Caco-2 (cell line): ENCODE measurements at places on chromosomes 6 and 20.

DNA sequence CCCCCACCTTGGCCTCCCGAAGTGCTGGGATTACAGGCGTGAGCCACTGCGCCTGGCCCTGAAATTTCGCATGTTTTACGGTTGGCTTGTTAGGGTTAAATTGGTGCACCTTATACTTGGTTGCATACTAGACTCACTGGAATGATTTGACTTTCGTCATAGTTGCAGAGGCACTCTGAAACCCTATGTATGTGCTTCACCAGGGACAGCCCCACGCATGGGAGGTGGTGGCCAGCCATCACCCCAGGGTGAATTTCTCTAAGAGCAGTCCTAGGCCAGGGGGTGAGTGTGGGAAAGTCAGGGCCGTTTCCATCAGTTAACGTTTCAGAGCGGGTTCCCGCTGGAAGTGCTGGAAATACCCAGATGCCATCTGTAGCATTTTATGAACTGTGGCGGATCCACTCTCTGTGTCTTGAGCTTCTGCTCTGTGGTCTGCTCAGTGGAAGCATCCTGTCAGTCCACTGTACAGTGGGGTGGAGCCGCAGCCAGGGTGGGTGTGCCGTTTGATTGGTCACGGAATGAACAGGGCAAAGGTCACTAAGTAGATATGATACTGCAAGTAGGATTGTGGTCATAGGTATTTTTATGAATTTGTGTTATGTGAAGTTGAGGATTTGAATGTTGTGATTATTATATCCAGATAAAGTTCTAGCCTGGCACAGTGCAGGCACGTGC is 13.2 kb downstream of the DNAJC5 start:
- DNase-seq, result peak; percentile 88

- no peak for DNase-seq
These were observed 12.9 kb downstream of the SGK2 start for GRCh38 chr20:43571771-43572170.

DNA sequence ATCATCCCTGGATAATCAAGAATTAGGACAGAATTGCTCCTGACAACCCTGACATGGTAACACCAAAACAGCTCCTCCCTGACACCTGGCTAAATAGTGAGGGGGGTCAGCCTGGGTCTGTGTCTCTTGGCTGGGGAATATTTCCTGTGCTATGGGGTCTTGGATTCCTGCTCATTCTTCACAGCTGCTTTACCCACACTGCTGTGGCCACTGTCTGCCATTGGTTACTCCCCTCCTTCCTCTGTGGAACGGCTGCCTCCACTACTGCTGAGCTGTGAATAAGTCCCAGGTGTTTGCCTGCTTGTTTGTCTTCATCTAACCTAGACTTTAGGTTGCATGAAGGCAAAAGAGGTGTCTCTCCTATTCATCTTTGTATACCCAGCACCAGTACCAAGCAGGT is 33.9 kb upstream of the TXLNB start:
- no peak for DNase-seq

- peak; percentile 69 for DNase-seq
These were observed 104.9 kb downstream of the SNX5 start for GRCh38 chr20:17863577-17864292.

- DNase-seq, result no peak
These were observed 115.7 kb downstream of the OGFRL1 start for GRCh38 chr6:71404145-71404966.

- no peak for DNase-seq
These were observed 637.1 kb downstream of the UTRN start for GRCh38 chr6:144922120-144922722.

DNA sequence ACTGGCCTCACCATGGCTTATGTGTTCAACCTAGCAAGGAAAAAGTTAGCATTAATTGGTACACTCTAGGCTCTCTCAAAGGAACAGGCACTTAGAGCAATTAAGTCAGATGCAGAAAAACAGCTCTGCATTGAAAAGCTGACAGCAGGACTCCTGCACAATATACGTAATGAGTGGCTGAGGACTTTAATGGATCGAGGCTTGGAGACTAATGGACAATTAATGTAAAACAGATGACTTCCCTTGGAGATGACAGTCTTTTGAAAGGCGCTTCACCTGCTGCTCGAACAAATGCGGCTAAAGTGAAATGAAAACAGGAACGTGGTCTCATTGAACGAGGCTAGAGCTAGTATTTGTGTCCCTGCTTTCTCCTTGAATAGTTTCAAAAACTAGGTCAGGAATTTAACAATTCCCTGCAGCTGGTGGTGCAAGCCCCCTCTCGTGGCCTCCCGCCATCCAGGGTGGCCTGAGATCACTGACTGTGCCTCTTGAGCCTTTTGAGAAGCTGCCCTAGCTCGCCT is 137.1 kb downstream of the ELOVL4 start:
- no peak for DNase-seq

DNA sequence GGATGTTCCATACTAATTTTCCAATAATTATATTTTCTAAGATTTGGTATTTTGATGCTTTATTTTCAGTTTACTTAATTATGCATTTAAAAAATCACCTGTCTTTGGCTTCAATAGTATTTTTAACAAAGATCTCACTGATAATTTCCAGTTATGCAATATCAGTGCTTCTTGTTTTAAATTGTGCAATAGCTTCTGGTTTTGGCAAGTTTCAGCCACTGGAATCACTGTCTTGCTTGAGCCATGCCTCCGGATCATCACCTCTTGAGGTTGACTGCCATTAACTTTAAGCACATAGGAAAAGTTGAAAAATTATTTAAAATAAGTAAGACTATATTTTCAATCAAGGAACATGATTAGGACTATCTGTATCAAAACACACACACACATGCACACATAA is 1242.1 kb downstream of the HACE1 start:
- DNase-seq, result no peak

- no peak for DNase-seq
These were observed 5.3 kb upstream of the SERPINB6 start for GRCh38 chr6:2976571-2977085.

DNA sequence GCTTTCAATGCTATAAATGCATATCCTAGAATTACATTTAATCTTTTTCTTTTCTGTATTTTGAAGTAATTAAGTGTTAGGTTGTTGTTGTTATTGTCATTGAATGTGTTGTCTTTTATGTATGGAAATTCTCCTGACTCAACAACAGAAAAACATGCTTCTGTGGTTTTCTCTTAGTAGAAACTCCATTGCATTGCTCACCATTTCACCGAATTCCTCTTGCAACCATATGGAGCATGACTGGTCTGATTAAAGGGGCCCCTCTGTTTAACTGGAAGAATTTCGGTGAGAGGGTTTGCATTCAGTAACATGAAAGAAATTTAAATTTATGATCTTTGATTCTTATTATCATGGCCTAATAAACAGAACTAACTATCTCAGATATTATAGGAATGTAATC is 454.3 kb upstream of the JARID2 start:
- DNase-seq, result no peak

- DNase-seq, result no peak
These were observed 89.0 kb downstream of the NDUFAF5 start for GRCh38 chr20:13873831-13874230.

DNA sequence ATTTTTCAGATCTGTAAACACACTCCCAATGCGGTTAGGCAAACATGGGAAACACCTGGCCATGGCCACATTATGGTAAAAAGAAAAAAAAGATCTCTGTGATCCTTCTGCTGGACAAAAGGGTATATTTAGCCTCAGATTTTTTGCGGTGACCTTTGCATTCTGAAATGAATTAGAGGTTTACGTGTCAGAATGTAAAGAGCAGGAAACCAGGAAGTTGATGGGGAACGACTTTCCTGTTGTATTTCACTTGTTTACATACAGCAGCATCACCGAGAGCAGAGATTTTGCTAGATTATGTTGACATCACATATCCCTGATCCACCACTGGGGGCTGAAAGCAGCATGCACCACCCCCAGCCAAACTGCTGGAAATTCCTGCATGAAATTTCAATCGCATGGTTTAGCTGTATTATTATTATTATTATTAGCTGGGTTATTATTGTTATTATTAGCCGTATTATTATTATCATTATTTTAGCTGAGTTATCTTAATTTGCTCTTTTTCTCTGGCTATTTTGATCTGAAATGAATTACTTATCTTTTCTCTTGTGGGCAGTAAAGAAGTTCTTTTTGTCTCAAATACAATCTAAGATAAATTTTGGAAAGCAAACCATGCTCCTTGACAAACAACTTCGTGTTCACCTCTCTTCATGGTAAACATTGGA is 189.4 kb downstream of the ZFP64 start:
- peak; percentile 59 for DNase-seq

DNA sequence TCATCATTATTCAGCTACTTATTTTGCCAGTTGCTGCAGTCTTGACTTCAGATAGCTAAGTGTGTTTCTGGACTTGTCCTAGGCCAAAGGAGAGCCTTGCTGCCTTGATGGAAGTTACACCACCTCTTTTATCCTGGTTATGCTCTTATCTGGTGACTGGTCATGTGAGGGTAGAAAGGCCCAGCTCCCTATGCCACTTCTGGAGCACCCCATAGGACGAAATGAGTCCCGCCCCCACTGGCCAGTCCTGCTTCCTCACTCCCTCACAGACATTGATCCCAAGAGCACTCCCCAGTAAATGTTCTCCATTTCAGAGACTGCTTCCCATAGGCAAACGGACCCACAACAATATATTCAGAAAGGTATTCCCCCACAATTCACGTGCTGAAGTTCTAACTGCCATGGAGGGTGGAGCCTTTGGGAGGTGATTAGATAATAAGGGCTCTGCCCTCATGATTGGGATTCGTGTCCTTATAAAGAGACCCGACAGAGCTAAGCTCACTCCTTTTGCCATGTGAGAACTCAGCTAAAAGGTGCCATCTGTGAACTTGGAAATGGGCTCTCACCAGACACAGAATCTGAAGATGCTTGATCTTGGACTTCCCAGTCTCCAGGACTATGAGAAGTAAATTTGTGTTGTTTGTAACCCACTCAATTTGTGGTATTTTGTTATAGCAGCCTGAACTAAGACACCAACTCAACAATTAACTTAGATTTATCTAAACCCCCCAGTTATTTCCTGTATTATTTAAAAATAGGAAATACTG is 21.5 kb upstream of the ELOVL2 start:
- DNase-seq, result no peak

DNA sequence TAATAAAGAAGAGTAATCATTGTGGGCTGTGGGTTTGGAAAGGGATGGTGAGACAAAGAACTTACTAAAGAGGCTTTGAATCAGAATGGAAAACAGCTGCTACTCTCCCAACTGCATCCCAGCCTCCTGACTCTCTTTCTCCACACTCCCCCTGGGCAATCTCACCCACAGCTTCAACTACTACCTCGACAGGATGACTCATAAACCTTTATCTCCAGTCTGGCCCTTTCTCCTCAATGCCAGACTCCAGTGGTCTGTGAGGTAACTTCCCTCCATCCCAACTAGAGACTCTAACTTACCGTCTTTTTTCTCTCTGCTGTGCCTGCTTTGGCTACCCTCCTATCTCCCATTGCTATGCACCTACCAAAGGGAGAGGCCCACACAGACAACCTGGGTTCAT is 135.3 kb upstream of the RREB1 start:
- no peak for DNase-seq

GRCh38 chr6:164011321-164011720 is 596.8 kb downstream of the QKI start:
- no peak for DNase-seq

DNA sequence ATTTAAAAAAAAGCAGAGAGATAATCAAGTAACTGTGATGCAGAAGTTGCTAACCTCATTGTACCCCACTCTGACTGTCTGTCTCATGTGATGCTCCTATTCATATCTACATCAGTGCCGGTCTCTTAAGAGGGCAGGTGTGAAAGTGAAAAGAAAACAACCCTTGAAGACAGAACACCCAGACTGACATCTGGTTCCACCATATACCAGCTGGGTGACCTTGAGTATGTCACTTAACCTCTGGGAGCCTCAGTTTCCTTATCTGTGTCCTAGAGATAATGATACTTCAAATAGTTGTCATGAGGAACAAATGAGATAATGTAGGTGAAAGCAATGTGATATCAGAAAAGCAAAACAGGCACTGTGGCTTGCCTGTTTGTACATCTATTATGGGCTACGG is 426.8 kb upstream of the SOX4 start:
- DNase-seq, result no peak

GRCh38 chr6:121105461-121105860 is 228.8 kb downstream of the TBC1D32 start:
- DNase-seq, result no peak

DNA sequence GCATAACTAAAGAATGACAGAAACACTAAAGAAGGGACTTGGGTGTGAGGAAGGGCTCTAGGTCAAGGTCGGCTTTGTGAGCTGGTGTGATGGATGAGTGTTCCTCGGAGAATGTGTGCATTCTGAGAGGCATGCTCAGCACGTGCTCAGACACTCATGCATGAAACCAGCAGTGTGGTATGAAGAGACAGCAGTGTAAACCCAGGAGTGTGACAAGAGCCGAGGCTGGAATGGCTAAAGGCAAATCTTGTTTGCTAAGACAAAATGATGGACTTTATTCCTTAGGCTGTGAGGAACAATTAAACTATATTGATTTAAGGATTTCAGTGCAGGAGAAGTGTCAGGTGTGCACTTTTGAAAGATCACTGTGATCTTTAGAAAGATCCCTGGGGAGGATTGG is 107.4 kb upstream of the MAP7 start:
- peak; percentile 55 for DNase-seq

GRCh38 chr6:29831776-29832175 is 4.2 kb downstream of the HLA-G start:
- DNase-seq, result no peak

DNA sequence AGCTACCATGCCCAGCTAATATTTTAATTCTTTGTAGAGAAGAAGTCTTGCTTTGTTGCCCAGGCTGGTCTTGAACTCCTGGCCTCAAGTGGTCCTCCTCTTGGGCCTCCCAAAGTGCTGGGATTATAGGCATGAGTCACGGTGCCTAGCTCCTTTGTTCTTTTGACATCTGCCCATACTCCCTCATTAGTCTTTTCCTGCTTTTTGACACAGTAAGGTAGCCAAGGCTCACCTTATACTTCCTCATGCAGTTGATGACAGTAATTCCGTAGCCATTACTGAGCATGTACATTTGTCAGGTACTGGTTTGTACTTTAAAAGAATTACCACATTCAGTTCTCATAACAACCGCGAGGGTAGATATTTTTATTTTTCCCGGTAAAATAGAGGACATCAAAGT is 76.7 kb downstream of the CDYL start:
- DNase-seq, result no peak

- no peak for DNase-seq
These were observed 12.5 kb downstream of the NOX3 start for GRCh38 chr6:155443168-155443567.
